ENCODE measurements at places on chromosomes 6 and 20.

- no peak for DNase-seq
These were observed 13.4 kb upstream of the TREML4 start for GRCh38 chr6:41214559-41215238.

GRCh38 chr6:137775720-137776119 is 91.3 kb upstream of the TNFAIP3 start:
- DNase-seq = no peak

DNA sequence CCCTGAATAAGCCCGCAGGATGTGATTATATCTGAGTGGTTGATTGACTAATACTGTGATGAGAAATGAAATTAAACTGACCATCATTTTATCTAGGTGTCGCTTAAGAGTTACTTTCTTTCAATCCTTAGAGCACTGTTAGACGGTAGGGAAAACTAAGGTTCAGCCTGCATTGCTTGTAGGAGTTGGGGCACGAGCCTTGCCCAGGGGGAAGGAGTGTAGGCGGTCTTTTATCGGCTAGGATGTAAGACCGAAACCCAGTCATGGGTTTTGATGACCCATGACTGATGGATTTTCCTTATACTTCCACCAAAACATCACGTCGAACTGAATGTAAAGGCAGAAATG is 392 bp upstream of the TASP1 start:
- no peak for DNase-seq

- DNase-seq = no peak
These were observed 134.3 kb upstream of the MAN1A1 start for GRCh38 chr6:119483908-119484307.
